ENCODE measurements at places on chromosomes 3 and 15. TPM values are rescaled to one million over a fixed set of nuclear protein-coding genes. Genes with fewer than 3 reads are reported as not detected.

DNA sequence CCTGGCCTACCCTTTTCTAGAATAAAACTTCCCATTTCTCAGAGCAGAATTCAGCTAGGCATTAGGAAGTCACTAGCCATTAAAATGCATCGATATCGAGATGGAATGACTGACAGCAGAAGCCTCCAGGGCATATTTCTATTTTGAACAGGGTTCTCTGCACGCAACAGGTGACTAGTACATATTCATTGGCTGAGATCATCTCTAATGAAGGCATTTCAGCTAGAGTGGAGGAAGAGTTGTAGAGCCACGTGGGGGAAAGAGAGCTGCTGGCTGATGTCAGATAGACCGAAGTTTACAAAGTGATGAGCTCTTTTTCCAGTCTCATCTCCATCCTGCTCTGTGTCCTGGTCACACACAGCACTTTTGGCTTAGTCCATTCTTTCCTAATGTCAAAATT lies 7.5 kb downstream of the TMEM40 start:
- H3K4me3 ChIP-seq = no peak overlapping the region
- no peak overlapping the region for H3K27ac ChIP-seq
- peaks cover 22% of the 10 kb centered on the region for H3K4me1 ChIP-seq
- DNase-seq = no peak
- H3K36me3 ChIP-seq = no peaks in the 10 kb centered on the region

CPEB1 gene
- 15.9 TPM for total RNA-seq

GUCA1C gene
- total RNA-seq = not detected

CACNA1D gene
- total RNA-seq = not detected

GRCh38 chr3:69809076-69809835 lies 70.0 kb downstream of the MITF start:
- no peak for DNase-seq
- H3K4me3 ChIP-seq = no peak overlapping the region
- no peaks in the 10 kb centered on the region for H3K36me3 ChIP-seq
- H3K4me1 ChIP-seq = peaks cover 10% of the 10 kb centered on the region
- H3K27ac ChIP-seq = no peak overlapping the region
- peaks cover 57% of the 10 kb centered on the region for H3K27me3 ChIP-seq

- H3K4me1 ChIP-seq = peaks cover 18% of the 10 kb centered on the region
- DNase-seq = no peak
- no peak overlapping the region for H3K4me3 ChIP-seq
- no peaks in the 10 kb centered on the region for H3K36me3 ChIP-seq
- no peaks in the 10 kb centered on the region for H3K27me3 ChIP-seq
Measured at GRCh38 chr15:56838085-56838484, 80.4 kb upstream of the TCF12 start.

CCDC39 gene
- not detected for total RNA-seq

GOLGA8R gene
- 0.65 TPM for total RNA-seq

GRCh38 chr15:47804733-47805132 lies 87.4 kb downstream of the SEMA6D start:
- DNase-seq = no peak
- H3K27me3 ChIP-seq = no peaks in the 10 kb centered on the region
- H3K4me3 ChIP-seq = no peak overlapping the region
- no peak overlapping the region for H3K27ac ChIP-seq
- no peaks in the 10 kb centered on the region for H3K4me1 ChIP-seq
- H3K36me3 ChIP-seq = no peaks in the 10 kb centered on the region

DNA sequence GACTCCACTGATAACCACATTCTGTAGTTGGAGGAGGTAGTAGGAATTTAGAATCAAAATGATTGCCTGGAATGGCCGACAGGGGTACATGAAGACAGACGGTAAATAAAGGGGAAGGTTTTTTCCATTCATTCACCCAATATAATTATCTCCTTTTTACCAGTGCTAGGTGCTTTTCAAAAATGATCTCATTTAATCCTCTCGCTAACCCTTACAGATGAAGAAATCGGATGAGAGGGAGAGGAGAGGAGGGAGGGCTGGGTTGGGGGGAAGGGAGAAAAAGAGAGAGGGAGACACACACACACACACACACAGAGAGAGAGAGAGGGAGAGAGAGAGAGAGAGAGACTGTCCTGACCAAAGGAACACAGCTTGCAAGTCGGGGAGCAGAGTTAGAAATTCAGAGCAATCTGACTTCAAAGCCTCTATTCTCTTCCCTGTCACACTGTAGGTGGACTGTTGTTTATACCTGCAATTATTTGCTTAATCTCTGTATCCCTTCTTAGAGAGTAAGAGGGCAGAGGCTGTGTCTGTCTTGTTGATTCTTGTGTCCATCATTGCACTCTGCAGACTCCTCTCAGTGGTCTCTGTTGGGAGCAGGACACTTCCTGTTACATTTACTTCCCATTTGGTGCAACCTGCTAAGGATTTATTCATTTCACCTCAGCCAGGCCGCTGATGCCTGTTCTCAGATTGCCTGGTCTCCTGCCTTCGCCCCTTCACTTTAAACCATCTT lies 18.7 kb upstream of the PAQR9 start:
- no peak overlapping the region for H3K4me3 ChIP-seq
- no peak for DNase-seq
- H3K27ac ChIP-seq = no peak overlapping the region
- no peaks in the 10 kb centered on the region for H3K36me3 ChIP-seq

PTPN9 gene
- 28.8 TPM for total RNA-seq

Measured in GM23248 (cell line).